ENCODE measurements at places on chromosomes 2 and 18.

DNA sequence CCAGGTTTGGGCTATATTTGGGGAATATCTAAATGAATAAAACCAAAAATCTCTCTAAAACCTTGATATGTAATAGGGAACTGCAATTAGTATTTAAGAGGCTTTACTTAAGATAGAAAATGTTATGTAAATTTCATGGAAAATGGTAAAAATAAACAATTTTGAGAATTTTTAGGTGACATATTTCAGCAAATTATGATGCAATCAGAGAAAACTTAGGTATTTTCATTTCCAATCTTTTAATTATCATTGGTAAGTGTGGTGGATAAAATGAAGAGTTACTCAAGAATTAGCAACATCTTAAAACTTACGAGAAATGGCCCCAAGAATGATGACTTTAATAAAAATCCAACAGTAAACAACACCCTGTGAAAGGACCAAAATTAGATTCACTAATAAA, 571.4 kb downstream of the ERBB4 start:
- DNase-seq, result no peak

DNA sequence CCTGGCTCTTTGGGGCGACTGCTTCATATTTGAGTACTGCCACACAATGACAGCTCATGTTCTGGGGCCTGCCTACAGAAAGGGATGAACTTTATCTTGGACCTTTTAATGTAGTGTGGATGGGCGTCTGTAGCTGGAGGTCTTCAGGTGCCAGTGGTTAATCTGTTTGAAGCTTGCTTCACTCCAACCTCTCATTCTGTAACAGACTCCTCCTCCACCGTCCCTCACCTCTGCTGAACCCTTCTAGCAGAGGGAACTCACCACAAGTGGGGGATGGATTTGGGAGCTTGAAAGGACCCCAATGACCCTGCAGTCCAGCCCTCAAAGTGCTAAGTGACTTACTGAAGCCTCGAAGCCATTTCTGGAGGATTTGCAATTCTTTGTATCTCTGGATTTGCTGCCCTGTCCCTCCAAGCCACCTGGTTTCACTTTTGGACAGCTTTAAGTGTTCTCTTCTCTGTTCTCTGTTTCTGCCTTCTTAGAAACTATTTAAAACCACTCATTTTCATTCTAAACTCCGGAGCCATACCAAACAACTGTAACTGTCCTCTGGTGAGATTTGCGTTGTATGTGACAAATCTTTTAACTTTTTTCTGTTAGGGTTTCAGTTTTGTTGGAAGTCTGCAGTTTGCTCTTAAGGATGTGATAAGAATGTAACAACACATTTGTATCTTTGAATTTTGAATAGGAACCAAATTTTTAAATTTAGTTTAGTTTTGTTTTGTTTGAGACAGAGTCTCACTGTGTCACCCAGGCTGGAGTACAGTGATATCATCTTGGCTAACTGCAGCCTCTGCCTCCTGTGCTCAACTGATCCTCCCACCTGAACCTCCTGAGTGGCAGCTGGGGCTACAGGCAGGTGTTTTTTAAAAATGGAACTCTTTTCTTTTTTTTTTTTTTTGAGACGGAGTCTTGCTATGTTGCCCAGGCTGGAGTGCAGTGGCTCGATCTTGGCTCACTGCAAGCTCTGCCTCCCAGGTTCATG, 37.0 kb upstream of the CASP8 start:
- DNase-seq, result no peak

DNA sequence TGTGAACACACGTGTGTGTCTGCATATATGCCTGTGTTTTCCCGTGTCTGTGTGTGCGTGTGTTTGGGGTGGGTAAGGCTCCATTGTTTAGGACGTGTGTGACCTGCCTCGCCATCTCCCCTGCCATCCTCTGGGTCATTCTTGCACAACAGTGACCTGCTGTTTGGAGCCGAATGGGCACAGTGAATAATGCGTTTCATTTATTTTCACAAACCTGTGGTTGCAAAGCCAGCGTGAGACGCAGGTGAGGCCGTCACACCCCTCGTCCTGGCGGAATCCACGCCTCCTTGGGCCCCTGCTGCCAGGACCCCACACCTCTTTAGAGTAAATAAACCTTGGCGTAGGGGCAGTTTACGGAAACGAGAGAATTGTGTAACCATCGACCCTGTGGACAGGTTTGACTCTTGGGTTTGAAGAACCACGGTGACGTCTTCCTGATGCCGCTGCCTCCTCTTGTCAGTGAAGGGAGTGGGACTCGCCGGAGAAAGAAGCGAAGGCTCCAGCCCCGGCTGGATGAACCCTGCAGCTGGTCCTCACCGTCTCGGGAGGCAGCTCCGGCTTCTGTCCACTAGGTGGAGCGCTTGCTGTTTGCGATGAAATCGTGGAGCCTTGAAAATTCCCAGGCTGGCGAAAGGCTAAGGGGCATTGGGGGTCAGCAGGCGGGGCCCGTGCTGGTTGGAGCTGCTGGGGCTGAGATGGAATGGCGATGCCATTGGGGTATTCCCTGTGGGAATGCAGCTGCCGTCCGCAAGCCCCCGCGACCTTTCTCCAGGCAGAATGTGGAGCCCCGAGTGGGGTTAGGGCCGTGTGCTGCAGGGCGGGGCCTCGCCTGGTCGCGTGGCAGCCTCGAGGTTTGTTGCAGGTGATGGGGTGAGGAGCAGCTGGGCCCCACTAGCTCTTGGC, 81.1 kb downstream of the RTP5 start:
- DNase-seq, result peak; percentile 58

DNA sequence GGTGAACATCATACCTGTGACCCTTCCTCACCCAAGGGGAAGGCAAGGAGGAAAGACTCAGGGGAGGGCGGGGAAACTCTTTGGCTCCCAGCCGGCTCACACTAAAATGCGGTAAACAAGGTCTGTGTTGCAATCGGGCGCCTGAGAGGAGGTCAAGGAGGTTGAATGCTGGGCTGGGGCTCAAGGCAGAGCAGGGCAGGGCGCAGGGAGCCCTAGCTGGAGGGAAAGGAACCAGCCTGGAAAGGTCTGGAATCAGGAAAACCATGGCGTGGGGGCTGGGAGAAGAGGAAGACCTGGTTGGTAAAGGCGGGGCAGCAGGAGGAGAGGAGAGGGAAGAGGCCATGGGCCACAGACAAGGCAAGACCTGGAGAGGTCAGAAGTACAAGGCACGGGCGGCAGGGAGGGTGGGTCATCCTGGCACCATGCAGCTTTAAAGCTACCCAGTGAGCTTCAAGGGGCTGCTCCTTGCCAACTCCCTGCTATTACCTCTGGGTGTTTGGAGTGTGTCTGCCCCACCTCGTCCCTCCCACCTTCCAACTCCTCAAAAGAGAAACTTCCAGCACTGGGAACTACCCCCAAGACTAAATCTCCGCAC, 4.8 kb upstream of the TMEM37 start:
- DNase-seq, result no peak

- no peak for DNase-seq
Measured at GRCh38 chr2:26144031-26144430, 28.9 kb upstream of the GAREM2 start.

DNA sequence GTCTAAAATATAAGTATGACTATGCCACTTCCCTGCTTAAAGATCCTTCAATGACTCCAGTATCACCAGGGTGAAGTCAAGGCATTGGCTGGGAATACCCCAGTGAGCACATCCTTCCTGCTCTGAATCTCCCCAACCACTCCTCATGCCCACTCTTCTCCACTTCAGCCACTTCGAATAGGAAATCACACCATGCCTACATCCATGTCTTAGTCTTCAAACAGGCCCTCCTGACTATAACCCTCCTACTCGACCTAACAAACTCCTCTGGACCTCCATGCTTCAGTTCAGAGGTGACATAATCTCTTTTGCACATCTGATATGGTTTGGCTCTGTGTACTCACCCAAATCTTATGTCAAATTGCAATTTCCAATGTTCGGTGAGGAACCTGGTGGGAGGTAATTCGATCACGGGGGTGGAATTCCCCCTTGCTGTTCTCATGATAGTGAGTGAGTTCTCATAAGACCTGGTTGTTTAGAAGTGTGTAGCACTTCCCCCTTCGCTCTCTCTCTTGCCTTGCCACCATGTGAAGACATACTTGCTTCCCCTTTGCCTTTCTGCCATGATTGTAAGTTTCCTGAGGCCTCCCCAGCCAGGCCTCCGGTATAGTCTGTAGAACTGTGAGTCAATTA, 87.8 kb upstream of the TFCP2L1 start:
- no peak for DNase-seq

GRCh38 chr2:216519154-216519762, 20.6 kb downstream of the RPL37A start:
- DNase-seq, result no peak

- no peak for DNase-seq
Measured at GRCh38 chr2:215751911-215752272, 261.5 kb downstream of the MREG start.

- peak; percentile 38 for DNase-seq
Measured at GRCh38 chr2:17752892-17753802, 463 bp downstream of the SMC6 start.

Measured in activated naive CD4-positive, alpha-beta T cell (primary cell).